ENCODE measurements at places on chromosomes 4 and X.

DNA sequence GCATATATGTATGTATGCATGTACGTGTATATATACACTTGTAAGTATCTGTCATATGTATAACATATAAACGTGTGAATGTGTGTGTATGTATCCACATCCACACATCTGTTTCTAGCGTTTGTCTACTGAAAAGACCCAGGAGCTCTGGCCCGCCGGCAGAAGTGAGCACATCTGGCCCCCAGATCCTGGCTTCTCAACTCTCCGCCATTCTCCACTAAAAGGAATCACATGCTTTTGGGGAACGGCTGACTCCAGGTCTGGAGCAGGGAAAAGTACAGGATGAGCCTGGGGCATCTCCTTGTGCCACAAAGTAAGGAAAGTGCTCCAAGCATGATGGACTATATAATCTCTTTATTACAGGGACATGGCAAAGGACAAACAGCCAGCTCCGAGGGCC, 143.7 kb downstream of the AFAP1 start:
- no peak for DNase-seq

DNA sequence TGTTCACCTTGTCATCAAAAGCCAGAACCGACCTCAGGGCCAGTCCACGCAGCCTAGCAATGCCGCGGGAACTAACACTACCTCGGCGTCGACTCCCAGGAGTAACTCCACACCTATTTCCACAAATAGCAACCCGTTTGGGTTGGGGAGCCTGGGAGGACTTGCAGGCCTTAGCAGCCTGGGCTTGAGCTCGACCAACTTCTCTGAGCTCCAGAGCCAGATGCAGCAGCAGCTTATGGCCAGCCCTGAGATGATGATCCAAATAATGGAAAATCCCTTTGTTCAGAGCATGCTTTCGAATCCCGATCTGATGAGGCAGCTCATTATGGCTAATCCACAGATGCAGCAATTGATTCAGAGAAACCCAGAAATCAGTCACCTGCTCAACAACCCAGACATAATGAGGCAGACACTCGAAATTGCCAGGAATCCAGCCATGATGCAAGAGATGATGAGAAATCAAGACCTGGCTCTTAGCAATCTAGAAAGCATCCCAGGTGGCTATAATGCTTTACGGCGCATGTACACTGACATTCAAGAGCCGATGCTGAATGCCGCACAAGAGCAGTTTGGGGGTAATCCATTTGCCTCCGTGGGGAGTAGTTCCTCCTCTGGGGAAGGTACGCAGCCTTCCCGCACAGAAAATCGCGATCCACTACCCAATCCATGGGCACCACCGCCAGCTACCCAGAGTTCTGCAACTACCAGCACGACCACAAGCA, 898 bp downstream of the UBQLN2 start:
- peak; percentile 38 for DNase-seq

- DNase-seq: peak; percentile 46
Measured at GRCh38 chr4:100907465-100908454, 389.9 kb upstream of the EMCN start.

GRCh38 chr4:109440948-109441347, 7.3 kb downstream of the SEC24B start:
- no peak for DNase-seq

DNA sequence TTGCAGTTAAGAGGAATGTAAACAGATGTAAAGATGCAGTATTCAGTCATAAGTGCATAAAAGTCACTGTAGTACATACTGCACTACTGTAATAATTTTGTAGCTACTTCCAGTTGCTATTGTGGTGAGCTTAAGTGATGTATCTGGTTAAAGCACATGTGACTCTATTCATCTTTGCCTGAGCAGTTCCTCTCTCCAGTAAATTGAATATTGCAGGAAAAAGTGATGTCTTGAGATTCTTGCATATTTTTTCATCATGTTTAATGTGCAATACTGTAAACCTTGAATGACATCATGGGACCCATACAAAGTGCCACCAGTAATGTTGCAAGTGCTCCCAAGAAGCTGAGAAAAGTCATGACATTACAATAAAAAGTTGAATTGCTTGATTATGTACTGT, 9.6 kb downstream of the UBA6 start:
- DNase-seq: no peak

DNA sequence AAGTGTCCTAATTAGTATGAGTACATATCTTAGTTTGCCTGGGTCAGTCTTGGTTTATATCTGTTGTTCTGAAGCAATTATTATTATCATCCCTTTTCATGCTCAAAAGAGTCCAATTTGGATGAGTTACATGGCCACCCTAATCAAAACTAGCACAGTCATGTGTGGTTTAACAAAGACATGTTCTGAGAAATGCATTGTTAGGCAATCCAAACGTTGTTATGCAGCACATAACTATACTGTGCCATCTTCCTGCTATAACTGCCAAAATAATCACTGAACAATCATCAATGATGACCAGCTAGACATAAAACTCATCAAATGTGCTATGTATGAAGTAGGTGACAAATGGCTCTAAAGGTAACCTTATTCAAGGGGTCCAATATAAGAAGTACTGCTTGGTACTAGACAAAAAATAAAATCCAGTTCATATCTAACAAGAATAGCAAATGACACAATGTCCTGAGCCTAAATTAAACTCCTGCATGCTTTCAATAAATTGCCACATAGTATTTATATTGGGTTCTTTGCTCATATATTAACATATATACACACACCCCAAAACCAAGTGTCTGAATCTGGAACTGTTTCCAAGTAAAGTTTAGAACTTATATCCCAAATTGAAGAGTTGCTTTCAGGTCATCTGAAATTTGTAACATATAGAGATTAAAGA, 41.9 kb downstream of the CNOT6L start:
- DNase-seq: no peak

DNA sequence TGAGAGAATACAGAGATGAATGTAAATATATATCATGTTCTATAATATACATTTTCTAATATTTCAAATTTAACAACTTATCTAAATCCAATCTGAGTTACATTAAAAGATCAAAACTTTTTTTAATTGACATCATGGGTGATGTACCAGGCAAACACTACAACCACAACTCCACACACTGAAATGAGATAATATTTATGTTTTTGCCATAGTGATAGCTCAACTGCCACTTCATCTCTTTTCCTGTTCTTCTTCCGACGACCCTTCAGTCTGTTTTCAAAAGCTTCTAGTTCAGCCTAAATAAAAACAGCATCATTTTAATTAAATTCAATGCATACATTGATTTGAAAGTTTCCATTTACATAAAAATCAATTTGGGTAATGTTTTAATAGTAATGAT, 10.2 kb upstream of the CORIN start:
- no peak for DNase-seq

DNA sequence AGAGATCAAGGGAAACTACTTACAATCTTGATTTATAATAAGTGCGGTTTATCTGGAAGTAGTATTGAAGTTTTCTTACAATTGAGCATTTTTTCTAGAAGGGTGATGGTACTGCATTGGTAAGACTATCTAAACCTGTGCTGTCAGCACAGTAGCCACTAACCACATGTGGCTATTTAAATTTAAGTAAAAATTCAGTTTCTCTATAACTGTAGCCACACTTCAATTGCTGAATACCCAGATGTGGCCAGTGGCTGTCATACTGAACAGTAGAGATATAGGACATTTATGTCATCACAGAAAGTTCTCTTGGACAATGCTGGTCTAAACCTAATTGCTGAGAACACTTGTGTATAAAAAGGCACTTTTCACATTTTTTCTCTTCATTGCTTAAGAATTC, 222.7 kb downstream of the CBR4 start:
- DNase-seq: no peak

DNA sequence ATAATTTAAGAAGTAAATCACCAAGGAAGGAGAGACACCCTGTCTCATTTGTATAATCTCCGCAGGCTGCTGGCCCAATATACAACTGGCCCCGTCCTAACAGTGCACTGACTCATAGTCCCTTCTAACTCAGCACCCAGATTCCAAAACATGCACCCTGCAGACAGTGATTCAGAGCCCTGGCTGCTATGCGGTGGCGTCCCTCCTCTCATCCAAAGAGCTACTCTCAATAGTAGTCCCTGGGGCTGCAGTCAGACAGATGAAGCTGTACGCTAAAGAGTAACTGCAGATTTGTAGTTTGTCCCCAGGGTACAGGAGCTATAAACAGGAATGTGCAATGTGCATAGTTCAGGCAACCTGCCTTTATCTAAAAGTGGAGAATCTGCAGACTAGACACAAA, 23.0 kb downstream of the GABRA3 start:
- DNase-seq: no peak

DNA sequence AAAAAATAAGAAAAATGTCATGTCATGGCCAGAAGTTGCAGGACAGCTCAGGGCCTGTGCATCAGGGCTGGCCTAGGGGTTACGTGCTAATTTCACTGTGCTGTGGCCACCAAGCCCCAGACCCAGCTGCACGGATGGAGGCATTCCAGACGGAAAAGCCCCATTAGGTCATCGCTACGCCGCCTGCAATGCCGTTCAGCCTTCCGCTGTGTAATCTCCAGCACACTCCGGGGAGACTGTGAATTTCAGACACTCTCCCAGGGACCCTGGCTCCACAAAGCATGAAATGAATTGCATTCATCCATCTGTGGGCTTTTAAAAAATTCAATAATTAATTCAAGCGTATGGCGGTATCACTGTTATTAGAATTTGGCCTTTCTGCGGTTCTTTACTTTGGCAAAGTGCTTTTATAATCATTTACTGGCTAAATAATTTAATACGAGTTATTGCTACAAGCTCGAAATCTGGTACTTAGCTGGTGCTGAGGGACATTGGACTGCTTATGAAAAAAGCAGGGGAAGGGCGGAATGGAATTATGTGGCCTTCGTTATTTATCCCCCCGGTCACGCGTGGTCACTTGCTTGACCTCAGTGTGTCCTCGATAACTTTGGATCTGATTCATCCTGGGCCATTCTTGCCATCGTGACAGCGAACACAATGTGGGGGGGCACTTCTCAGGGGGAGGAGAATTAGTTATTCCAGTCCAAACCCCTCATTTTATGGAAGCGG, 9.0 kb upstream of the NSG1 start:
- no peak for DNase-seq

DNA sequence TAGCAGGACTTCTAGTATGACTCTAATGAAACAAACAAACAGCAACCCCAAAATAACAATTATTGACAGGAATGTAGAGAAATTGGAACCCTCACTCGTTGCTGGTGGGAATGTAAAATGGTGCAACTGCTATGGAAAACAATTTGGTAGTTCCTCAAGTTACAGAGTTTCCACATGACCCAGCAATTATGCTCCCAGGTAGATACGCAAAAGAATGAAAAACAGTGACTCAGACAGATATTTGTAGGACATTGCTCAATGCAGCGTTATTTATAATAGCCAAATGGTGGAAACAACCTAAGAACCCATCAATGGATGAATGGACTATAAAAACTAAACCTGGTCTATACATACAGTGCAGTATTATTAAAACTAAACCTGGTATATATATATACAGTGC, 646.1 kb upstream of the FRG1 start:
- no peak for DNase-seq

DNA sequence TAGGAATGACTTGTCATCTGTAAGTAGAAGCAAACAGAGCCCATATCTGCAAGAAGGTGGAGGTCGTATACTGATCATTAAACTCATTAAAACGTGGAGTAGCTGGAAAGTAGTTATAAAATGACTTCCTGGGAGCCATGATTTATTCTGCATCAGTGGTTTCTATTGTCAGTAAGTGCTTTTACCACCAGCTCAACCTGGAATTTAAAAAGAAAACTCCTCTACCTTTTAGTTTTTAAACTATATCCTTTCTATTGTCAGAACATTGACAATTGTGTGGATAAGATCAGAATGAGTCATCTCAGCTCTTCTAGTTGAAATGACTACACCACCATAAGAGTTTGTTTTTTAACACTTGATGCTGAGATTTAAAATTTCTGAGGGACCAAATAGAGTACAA, 651.2 kb upstream of the GALNT7 start:
- DNase-seq: no peak

DNA sequence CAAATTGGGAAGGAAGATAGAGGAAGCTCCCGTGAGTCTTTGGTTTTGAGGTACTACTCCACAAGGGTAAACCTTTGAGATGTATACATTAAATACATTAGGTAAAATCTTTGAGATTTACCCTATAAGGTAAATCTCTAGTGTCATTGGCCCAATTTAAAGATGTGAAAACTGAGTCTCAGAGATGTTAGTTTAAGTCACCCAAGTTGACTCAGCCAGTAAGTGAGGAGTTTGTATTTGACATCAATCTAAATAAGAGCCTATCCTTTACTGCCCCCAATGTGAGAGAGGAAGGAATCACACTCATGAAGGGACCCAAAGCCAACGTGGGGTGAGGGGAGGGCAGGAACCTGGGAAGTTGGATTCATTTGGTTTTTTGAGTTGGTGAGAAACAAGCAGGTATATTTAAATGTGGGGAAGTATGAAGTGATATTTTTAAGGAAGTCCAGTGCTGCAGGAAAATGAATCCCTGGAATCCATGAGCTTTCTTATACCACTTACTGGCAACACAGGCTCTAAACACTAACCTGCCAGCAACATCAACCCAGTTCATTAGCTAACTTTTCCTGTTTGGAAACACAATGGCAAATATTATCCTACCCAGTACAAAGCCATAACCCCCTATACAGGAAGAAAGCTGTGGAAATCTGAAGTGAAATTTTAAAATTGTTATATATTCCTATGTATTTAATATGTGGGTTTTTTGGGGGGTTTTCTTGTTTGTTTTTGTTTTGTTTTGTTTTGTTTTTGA, 55.3 kb downstream of the PALLD start:
- no peak for DNase-seq

GRCh38 chr4:2925496-2925895, 37.7 kb downstream of the NOP14 start:
- no peak for DNase-seq

GRCh38 chr4:88102026-88102425, 56.4 kb downstream of the ABCG2 start:
- DNase-seq: no peak

GRCh38 chr4:181166742-181167399, 1076.3 kb upstream of the TENM3 start:
- DNase-seq: no peak

DNA sequence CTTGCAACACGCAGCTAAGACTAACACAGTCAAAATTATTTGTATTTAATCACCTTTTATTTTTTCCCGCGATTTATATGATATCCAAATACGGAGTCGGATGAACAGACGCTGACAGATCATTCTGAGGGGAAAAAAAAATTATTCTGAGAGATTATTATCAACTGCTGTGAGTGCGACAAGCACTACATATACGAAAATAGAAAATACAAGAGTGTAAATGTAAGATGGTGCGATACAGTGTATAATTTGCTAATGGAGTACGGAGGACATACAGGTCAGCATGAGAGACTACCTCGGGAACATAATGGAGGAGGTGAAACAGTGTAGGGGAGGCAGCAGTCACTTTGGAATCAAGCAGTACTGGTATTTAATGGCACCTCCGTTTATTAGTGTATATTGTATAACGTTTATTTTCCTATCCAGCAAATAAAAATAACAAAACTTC, 2.8 kb upstream of the LIN54 start:
- no peak for DNase-seq

- no peak for DNase-seq
Measured at GRCh38 chrX:153517946-153518834, 748 bp downstream of the ATP2B3 start.
